ENCODE measurements at places on chromosomes 13 and 19. TPM values are rescaled to one million over a fixed set of nuclear protein-coding genes. Genes with fewer than 3 reads are reported as not detected.

The PRSS57 gene
- not detected for total RNA-seq

The ZNF296 gene
- total RNA-seq = 0.42 TPM

The PCSK4 gene
- total RNA-seq = 0.52 TPM

The PINLYP gene
- 9.1 TPM for total RNA-seq

The TLE2 gene
- 61.4 TPM for total RNA-seq

The ZNF571 gene
- 6.3 TPM for total RNA-seq

The LMTK3 gene
- 0.19 TPM for total RNA-seq

The CEACAM8 gene
- total RNA-seq = not detected

The SULT2B1 gene
- not detected for total RNA-seq

The APLP1 gene
- 3.9 TPM for total RNA-seq

The KLK11 gene
- not detected for total RNA-seq

The ELSPBP1 gene
- total RNA-seq = not detected
